T-helper 22 cell (primary cell): ENCODE measurements at places on chromosomes 12 and 14.

DNA sequence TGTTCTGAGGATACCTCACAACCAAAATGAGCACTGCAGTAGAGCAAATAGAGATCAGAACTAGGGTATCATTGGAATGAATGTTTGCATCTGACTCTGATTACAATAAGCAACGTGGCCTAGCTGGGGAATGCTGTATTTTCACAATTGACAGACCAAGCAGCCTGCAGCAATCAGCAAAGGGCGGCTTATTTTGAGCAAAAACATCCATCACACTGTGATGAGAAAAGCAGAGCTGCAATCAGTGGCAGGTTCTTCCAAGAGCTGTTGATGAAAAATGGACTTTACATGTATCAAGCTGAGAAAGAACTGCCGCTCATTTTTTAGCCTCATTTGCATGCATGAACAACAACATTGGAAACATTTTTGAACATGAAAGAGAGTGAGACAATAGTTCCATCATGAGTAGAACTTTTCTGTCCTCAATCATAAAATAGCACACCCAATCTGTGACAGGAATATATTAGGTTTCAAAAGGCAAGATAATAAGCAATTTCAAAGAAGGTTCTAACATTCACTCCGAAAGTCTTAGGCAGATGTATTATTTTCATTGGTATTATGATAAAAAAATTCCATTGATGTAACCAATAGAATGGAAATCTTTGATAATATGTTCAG lies 249.7 kb upstream of the FBXO33 start:
- no peak for DNase-seq

DNA sequence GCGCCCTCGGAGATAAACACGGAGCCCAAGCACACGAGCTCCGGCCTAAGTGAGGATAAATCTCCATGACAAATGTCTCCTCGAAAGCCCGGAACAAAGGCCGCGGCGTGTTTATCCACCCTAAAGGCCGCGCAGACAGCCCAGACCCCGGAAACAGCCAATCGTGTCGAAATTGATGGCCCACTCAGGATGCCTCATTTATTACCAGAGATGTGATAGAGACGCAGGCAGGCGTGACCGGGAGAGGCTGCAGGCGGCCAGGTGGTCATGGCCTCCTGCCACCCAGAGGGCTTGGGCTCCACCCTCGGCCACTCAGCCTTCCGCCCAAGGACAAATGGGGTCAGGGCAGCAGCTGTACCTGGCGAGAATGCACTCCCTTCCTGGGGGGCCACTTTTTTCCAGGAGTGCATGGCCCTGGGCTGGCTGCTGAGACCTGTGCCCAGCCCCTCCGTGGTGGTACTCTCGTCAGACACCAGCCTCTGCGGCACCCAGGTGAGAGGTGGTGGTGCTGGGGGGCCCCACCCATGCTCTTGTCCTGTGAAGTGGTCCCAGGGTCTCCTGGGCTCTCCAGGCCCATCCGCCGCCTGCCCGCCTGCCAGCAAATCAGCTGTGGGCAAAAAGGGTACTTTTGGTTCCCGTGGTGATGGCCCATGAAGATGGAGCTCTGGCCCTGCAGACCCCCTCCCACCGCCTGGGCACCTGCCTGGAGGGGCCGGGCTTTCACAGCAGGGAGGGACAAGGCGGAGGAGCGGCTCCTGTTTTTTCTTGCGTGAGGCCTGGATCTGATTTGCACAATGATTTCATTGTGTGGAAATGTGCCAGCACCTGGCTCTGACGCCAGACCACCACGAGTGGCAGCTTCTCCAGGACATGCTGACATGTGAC lies 211.5 kb upstream of the C14orf180 start:
- DNase-seq = no peak

GRCh38 chr14:86788224-86788623 lies 1204.8 kb downstream of the GALC start:
- no peak for DNase-seq

DNA sequence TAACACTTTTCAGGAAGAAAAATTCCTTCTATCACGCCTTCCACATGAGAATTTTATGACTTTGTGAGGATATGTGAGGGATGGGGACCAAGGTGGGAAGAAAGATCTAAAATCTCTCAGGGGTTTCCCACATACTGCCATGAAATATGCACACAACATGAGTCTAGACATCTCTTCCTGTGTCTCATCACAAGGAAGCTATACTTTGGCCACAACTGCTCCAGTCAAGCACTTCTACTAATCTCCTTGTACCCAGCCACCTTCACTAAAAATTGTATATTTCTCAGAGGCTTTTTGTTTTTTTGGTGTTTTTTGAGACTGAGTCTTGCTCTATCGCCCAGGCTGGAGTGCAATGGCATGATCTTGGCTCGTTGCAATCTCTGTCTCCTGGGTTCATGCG lies 3.2 kb downstream of the OSBPL8 start:
- DNase-seq = no peak

GRCh38 chr12:52772188-52772587 lies 5.0 kb downstream of the KRT76 start:
- DNase-seq = no peak

DNA sequence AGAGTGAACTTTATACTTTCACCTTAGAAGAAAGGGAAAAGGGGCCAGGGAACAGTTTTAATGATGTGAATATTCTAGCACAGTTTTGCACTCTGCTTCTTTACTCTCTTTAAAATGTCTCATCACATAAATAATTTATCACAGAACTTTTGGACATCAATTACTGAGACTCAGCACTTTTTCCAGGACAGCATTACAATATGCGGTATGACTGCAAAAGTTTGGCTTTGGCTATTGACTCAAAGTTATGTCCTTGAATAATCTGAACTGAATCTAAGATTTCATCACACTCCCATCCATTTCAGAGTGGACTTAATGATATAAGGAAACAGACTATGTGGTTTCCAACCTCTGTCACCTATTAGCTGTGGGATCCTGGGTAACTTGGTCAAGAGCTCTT lies 11.7 kb downstream of the CCER1 start:
- DNase-seq = no peak

- no peak for DNase-seq
These were observed 13.8 kb downstream of the TESC start for GRCh38 chr12:117085318-117085947.

DNA sequence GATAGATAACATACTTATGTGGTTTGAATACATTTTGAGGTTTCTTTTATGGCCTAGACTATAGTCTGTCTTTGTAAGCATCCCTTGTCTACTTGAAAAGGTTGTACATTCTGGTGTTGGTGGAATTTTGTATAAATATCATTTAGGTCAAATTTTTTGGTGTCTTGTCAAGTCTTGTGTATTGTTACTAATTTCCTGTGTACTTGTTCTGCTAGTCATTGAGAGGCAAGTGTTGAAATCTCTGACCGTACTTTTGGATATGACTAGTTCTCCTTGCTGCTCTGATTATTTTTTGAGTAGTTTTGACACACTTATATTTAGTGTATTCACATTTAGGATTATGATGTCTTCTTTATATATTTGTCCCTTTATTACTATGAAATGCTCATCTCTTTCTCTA lies 219.6 kb downstream of the CCDC91 start:
- no peak for DNase-seq

GRCh38 chr14:76828339-76829012 lies 2.3 kb downstream of the LRRC74A start:
- DNase-seq = no peak

- DNase-seq = no peak
These were observed 941 bp downstream of the ZDHHC17 start for GRCh38 chr12:76764856-76765255.

- no peak for DNase-seq
These were observed 34.0 kb downstream of the CIT start for GRCh38 chr12:119843100-119843499.

DNA sequence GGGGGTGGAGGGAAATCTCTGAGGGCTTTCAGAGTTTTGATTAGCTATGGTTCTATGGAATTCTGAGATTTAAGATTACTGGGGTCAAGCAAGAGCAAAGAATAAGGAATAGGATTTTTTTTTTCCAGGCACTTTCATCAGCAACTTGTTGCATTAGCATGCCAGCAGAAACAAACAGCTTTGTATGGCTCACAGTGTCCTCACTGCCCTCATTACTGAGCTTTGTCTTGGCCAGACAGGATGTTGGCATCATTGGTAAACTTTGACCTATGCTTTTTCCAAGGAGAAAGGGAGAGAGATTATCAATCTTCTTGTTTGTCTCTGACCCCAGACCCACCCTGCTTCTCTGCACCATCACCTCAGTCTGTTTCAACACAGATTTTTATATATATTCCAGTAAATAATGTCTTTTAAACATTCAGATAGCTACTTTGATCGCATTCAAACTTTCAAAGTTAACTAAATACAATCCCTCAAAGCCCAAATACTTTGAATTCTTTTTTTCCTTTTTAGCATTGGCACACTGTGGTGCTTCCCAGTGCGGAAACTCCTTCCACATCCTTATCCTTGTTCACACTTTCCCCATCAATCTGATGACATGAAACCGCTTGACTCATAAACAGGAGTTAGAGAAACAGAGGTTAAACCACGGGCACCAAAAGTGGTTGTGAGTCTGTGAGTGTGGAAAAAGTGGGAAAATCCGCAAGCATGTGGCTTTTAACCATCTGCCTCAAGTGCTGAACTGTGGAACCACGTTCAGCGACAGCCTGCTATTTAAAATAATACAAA lies 282.2 kb upstream of the FAR2 start:
- no peak for DNase-seq

- DNase-seq = no peak
These were observed 40.7 kb downstream of the RMST start for GRCh38 chr12:97503073-97503855.

DNA sequence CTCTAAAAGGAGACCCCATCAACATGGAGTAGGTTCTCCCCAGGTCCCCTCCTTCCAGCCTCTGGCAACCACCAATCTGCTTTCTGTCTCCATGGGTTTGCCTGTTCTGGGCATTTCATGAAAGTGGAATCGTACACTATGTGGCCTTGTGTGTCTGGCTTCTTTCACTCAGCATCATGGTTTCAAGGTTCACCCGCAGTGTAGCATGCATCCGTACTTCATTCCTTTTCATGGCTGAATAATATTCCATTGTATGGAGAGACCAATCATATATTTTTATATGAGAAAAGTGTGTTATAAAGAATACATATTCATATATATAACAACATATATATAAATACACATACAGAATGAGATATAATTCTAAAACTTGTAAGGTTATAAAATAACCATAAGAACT lies 19.8 kb downstream of the NCOR2 start:
- DNase-seq = no peak

DNA sequence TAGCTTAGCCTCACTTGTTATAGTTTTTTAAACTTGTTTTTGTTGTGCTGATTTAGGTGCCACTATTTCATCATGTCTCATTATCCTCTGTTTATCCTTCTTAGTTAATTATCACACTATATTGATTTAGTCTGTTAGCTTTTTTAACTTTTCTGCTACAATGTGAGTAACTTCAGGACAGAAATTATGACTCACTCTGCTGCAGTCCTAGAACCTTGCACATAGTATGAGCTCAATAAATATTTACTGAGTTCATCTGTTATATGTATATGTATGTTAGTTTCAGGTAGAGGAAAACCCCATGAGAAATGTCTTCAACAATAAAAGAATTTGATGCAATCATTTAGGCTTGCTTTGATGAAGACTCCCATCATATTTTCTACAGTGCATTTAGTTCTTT lies 224.3 kb upstream of the NAV3 start:
- DNase-seq = no peak

DNA sequence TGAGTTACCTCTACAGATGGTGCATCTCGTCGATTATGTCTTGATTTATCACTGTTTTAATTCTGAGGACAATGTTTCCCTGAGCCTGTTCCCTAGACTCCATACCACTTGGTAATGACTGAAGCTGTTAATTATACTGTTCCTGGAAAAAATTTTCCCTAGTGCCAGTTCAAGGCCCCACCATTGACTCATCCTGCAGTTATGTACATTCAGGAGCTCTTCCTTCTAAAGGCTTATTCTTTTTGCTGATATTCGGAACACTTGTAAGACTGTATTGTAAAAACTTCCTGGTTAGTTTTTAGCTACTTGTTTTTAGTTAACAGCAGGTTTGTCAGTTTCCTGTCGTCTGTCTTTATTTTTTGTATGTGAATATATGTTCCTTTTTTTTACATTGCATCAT lies 30.4 kb upstream of the PPP2R5E start:
- DNase-seq = no peak

DNA sequence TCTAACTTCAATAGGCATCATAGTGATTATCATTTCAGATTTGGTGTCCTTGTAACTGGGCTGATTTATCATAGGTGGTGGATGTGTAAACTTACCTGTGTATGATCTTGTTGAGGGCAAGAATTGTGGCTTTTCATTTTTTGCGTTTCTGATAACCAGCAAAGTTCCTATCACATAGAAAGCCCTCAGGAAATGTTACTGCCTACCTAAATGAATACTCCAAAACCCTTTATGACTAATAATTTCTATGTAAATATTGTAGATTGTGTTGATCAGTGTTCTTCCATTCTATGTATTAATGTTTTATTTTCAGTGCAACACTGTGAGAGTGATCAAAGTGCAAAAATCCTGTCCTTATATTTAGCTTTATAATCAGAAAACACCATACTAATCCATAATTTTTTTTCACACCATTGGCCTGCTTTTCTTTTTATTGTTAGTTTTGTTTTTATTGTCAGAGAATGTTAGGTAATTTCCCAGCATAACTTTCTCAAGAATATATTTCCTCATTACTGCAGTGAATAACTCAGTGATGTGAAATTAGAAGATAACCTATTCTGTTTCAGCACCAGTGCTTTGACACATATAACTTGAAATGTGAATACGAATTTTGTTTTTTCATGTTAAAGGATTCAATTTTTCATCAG lies 94.1 kb downstream of the GPHN start:
- DNase-seq = no peak

GRCh38 chr12:45244561-45245343 lies 28.9 kb downstream of the ANO6 start:
- DNase-seq = no peak

DNA sequence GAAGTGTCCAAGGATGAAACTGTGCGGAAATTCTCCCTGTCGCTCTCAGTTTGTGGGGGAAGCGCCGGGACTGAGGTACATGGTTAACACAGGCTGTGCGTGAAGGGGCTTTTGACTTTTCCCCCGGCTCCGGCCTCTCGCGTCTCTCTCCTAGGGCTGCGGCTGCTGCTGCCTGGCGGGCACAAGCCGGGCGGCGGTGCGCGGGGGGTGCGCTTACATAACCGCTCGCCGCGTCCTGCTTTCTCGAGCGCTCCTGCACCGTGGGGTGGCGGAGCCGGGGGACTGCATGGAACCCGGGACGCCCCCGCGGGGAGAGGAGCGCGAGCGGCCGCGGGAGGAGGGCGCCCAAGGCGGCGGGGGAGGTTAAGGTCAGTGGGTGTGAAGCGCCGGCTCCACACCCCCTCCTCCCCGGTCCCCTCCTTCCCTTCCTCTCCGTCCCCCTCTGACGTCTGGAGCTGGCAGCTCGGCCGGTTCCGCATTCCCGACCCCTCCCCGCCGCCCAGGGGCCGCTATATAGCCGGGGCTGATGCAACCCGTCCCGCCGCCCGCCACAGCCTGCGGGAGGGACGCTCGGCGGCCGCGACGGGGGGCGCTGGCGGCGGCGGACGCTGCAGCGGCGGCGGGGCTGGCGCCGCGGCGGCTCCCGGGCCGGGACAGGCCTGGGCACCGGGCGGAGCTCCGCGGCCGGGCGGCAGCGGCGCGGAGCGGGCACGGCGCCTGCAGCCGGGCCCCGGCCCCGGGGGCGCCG lies at the start of gene JDP2:
TSS of gene JDP2 (plus strand) at position 541 of the 748 bp plus-strand sequence. CDS start 9,899 bp downstream, outside the sequence.
- no peak for DNase-seq

- no peak for DNase-seq
These were observed 12.0 kb upstream of the NUDT14 start for GRCh38 chr14:105192866-105193731.

- DNase-seq = no peak
These were observed 1.2 kb downstream of the KLHDC2 start for GRCh38 chr14:49769171-49769570.

- DNase-seq = no peak
These were observed 3.4 kb downstream of the PNMA1 start for GRCh38 chr14:73710737-73711136.

GRCh38 chr14:42719391-42719790 lies 1112.7 kb downstream of the LRFN5 start:
- DNase-seq = no peak
